Stimulated activated CD8-positive, alpha-beta memory T cell treated with anti-CD3 and anti-CD28 coated beads, Interleukin-12 subunit alpha, Interleukin-12 subunit beta, amount 100 ng/mL, for 1 hour (primary cell): ENCODE measurements at places on chromosomes 11 and 22.

DNA sequence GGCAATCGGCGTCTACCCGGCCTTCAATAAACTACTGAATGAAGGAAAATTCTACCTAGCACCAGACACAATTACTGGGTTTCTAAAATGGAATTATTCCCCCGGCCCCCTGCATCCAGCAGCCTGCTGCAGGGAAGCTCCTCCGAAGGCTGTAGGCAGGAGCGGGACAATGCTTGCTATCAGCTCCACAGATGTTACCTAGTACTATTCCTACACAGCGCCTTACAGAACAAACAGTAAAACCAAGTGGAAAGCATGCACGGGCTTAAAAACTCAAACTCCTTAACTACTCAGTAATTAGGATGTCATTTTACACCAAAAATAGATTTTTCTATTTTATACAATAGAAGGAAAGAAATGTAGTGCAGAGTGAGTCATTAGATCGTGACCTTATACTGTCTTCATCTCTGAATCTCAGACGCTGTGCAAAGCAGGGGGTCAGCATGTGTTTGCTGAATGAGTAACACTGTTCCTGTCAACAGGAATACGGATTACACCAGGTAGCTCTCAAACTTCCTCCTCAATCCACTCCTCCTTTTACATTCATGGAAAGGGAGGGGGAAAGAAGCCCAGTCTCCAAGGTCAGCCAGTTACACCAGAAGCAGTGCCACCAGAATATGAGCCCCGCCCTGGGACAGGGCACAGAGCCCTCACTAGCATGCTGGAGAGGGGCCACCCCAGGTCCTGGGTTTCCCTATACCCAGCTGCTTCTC lies 74.9 kb downstream of the PACSIN2 start:
- no peak for DNase-seq

DNA sequence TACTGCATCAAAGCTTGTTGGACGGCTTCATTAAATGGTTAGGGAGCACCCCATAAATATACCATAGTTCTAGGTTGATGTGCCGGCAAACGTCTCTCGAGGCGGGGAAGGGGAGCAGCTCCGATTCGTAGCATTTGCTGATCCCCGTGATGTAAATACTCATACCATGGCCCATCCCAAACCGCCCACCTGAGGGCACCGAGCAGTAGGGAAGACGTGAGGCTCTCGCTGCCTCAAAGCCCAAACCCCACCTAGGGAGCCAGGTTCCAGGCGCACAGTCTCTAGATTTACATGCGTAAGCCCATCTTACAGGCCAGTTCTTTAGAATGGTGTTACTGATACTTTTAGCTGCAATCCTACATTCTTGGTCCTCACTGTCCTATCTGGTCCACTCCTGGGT lies 124.0 kb downstream of the FEZ1 start:
- DNase-seq: no peak

GRCh38 chr22:47818496-47818895 lies 1056.0 kb downstream of the TBC1D22A start:
- DNase-seq: no peak

DNA sequence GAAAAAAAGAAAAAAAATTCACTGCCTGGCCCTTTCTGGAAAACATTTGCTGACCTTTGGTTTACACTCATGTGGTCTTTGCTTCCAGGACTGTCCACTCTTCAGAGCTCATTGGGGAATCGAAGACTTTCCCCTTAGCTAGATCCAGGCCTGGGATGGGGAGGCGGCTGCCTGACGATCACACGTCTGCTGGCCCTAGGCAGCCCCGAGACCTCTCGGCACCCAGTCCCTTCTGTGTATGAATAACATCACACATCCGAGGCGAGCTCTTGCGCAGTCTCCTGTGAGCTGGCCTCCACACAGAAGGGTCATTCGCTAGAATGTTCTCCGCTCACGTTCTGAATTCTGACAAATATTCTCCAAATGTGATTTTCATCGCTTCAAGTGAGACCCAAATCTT lies 25.7 kb upstream of the GAL start:
- no peak for DNase-seq

- no peak for DNase-seq
Observed at GRCh38 chr11:35162745-35163144, 23.8 kb downstream of the CD44 start.

DNA sequence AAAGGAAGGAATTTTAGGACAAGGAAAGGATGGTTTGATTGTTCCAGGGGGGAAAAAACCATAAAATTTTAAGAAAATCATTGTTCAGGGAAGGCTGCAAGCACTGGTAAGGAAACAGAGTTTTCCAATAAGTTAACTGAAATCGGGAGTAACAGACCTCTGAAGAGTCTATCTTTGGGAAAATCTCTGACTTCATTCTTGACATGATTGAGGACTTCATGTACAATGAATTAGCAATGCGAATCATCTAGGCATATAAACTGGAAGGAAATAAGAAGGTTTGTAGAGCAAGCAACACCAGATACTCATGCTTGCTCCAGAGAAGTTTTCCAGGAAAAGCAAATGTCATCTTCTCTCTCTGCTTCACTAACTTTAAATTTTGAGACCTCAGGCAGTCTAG lies 18.5 kb downstream of the APLP2 start:
- no peak for DNase-seq

DNA sequence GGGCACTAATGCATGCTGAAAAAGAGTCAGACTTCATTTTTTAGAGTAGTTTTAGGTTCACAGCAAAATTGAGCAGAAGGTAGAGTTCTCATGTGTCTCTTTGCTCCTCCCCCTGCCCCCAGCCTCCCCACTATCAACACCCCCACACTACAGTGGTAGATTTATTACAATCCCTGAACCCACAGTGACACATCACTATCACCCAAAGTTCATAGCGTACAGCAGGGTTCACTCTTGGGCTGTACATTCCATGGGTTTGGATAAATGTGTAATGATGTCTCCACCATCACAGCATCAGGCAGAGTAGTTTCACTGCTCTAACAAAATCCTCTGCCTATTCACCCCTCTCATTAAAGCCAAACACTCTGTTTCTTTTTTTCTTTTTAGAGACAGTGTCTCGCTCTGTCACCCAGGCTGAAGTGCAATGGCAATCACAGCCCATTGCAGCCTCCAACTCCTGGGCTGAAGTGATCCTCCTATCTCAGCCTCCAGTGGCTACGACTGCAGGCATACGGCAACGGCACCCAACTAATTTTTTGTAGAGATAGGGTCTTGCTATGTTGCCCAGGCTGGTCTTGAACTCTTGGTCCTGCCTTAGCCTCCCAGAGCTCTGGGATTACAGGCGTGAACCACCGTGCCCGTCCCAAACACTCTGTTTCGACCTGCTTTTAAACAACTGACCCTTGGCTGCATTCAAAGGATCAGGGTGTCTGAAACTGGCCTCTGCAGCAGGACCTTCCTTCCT lies 4.1 kb downstream of the BEST1 start:
- no peak for DNase-seq

- no peak for DNase-seq
Observed at GRCh38 chr11:35334385-35335090, 84.8 kb downstream of the SLC1A2 start.

- DNase-seq: no peak
Observed at GRCh38 chr11:32905028-32905667, 12.5 kb downstream of the QSER1 start.

DNA sequence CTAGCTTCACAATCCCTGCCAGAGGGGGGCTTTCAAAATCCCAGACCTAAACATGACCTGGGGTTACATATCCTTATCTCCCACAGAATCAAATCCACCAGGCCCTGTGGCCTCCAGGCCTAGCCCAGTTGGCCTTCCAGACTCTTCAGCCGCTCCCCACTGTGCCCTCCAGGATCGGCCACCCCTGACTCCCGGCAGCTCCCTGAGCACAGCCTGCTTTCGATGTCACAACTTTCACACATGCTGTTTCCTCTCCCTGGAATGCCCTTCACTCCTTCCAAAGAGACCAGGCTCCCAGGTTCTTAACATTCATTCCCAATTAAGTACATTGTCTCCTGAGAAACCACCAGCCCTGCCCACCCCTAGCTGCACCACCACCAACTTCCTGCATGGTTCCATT lies 62.7 kb downstream of the CSNK2A3 start:
- DNase-seq: no peak

DNA sequence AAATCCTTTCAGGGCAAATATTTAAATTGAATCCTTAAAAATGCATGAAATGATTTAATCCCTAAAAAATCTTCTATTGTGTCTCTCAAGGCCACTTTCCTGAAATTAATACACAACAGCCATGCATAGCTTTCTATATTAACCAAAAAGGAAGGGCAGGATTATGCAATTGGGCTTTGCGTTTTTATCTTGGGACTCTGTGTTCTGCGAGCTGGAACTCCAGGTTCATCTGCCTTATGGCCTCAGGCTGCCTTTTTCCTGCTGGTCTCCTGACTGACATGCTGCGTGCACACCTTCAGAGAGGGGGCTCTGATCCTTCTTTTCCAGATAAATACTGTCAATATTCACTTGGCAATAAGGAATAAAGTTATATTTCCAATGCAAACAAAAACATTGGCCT lies 141.7 kb upstream of the GRIA4 start:
- no peak for DNase-seq
